Spleen (tissue), 13 donors: ENCODE measurements at places on chromosomes 16 and 17. TPM values are rescaled to one million over a fixed set of nuclear protein-coding genes. Genes with fewer than 3 reads are reported as not detected.
A peak's percentile ranks its signal among the peaks of the same experiment; 100 is the strongest.

Gene QPRT
- 8.8 TPM for total RNA-seq

GRCh38 chr16:53949715-53950410, 245.9 kb downstream of the FTO start:
- H3K36me3 ChIP-seq = no peaks in the 10 kb centered on the region
- H3K27ac ChIP-seq = no peak overlapping the region
- no peak overlapping the region for H3K4me3 ChIP-seq
- H3K4me1 ChIP-seq = peaks cover 37% of the 10 kb centered on the region
- DNase-seq = no peak

GRCh38 chr16:804193-805048, 3.9 kb upstream of the GNG13 start:
- no peak overlapping the region for H3K4me3 ChIP-seq
- H3K36me3 ChIP-seq = no peaks in the 10 kb centered on the region
- no peak for DNase-seq

DNA sequence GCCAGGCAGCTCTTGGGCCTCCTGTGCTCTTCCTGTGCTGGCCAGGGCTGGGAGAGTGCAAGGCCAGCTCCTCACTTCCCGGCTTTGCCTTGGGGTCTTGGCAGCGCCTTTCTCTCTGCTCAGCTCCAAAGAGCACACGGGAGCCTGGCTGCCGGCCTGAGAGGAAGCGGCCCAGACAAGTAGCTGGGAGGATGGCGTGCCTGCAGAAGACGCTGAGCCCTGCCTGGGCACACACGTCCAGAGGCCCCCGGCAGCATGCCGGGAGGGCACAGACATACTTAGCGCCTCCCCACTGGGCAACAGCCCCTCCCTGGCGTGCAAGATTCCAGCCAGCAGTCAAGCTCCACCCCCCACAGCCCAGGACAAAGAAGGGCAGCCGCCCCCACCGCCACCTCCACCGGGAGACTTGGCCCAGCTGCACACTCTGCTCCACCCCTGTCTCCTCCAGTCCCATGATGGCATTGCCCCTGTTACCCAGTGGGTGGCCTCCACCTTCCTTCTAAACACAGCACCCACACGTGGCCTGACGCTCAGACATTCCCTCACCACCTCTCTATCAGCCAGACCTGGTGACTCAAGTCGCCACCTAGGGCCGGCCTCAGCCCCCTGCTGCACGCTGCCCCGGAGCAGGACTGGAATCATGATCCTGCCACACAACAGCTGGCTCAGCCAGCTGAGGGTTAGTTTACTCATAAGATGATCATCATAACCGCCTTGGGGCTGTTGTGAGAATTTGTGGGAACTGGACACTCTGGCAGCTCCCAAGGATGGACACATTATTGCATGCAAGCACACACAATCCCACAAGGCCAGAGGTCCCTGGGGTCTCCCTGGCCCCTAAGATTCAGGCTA, 12.4 kb downstream of the SGCA start:
- no peaks in the 10 kb centered on the region for H3K27me3 ChIP-seq
- H3K27ac ChIP-seq = peak overlapping the region; percentile 10
- no peak overlapping the region for H3K4me3 ChIP-seq

DNA sequence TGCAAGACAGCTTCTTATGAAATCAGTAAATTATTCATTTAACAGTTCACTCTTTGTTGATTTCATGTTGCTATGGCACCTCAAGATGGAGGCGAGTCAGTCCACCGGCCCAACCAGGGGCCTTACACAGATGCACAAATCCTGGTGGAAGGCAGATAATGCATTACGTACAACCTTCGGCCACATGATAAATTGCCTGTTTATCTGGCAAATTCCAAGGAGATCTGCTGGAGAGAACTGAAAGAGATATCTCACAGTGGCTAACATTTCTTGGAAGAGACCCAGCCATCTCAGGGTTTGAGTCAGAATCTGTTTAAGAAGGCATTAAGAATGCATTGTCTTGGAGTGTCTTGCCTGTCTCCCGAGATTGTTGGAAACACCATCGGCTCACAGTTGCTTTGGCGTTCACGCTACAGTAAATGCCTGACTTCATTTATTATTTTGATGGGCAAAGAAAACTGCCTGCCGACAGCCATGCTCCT, 225.6 kb downstream of the MSI2 start:
- no peak overlapping the region for H3K27ac ChIP-seq
- H3K36me3 ChIP-seq = no peaks in the 10 kb centered on the region
- no peak for DNase-seq
- peaks cover 56% of the 10 kb centered on the region for H3K4me1 ChIP-seq
- H3K4me3 ChIP-seq = no peak overlapping the region

GRCh38 chr17:67718325-67718941, 697 bp downstream of the NOL11 start:
- H3K4me3 ChIP-seq = peak overlapping the region; percentile 81
- DNase-seq = no peak
- peak overlapping the region; percentile 89 for H3K27ac ChIP-seq
- H3K4me1 ChIP-seq = peaks cover 33% of the 10 kb centered on the region
- H3K36me3 ChIP-seq = peaks cover 29% of the 10 kb centered on the region

DNA sequence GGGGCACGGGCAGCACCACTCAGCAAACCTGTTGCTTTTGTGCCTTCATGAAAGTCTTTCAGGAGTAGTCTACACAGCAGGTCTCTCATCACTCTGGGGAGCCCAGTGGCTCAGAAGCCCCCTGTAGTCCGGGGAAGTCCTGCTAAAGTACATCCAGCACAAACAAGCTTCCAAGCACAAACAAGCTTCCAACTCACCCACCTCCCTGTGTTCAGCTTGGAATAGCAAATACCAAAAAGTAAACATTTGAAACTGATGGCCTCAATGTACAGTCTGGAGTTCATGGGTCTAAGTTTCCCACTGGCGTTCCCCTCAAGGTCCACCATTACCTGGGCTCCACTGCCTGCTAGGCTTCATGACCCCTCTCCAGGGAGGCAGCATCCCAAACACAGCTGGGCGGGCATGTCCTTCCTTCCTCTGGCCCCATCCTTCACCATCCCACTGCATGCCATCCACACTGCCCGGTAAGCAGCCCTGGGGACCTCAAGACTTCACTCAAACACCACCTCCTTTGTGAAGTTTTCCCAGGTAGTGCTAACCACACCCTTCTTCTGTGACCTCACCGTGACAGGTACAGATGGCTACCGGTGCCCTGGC, 62.8 kb upstream of the SIAH1 start:
- no peaks in the 10 kb centered on the region for H3K27me3 ChIP-seq
- no peak for DNase-seq
- no peaks in the 10 kb centered on the region for H3K36me3 ChIP-seq
- H3K4me3 ChIP-seq = no peak overlapping the region
- peaks cover 11% of the 10 kb centered on the region for H3K4me1 ChIP-seq

DNA sequence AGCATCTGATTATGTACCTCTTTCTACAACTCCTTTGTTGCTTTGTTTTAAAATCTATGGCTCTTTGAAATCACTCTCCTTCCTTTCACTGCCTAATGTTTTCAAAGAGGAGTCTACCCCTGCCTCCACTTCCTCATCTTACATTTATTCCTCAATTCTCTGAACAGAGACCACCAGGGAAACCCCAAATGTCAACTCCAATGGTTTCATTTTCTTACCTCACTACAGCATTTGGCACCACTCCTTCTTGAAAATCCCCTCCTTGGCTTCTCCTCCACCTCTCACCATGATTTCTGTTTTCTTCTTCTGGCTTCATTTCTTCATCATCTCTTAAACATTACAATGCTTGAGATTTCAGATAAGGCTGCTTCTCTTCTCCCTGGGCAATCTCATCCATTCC, 2.4 kb upstream of the PIK3R5 start:
- H3K27me3 ChIP-seq = peaks cover 17% of the 10 kb centered on the region
- no peak overlapping the region for H3K4me3 ChIP-seq
- peaks cover 45% of the 10 kb centered on the region for H3K4me1 ChIP-seq

- H3K4me1 ChIP-seq = no peaks in the 10 kb centered on the region
- H3K36me3 ChIP-seq = no peaks in the 10 kb centered on the region
- H3K27ac ChIP-seq = no peak overlapping the region
- H3K4me3 ChIP-seq = no peak overlapping the region
Measured at GRCh38 chr17:13076905-13077304, 59.1 kb upstream of the ELAC2 start.

DNA sequence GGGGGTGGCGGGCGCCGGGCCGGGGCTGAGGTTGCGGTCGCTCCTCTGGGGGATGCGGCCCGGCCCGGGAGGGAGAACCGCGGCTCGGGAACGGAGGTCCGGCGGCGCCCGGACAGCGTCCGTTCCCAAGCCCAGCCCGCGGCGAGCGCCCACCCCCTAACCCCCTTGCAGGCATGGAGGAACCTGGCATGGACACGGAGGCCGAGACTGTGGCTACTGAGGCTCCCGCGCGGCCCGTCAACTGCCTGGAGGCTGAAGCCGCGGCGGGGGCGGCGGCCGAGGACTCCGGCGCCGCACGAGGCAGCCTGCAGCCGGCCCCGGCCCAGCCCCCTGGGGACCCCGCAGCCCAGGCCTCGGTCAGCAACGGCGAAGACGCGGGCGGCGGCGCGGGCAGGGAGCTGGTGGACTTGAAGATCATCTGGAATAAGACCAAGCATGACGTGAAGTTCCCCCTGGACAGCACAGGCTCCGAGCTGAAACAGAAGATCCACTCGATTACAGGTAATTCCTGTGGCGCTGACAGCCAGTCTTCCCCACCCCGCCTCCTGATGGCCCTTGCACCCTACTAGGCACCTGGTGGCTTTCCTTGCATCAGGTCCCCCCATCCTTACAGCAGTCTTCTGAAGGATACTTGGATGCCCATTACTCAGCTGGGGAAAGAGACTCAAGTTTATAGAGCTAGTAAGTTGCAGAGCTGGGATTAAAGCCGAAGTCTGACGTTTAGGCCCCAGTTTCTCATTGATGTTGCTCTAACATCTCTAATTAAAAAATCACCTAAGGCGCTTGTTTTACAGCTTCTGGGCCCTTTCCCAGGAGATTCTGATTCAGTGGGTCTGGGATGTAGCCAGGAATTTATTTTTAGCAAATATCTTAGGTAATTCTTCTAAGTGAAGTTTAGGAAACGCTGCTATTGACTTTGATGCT, 514 bp downstream of the UBFD1 start:
- H3K36me3 ChIP-seq = peaks cover 46% of the 10 kb centered on the region
- DNase-seq = no peak
- peak overlapping the region; percentile 100 for H3K4me3 ChIP-seq
- H3K27me3 ChIP-seq = no peaks in the 10 kb centered on the region

GRCh38 chr17:61462719-61463315, 10.6 kb downstream of the TBX4 start:
- peak; percentile 57 for DNase-seq
- peaks cover under 1% of the 10 kb centered on the region for H3K4me1 ChIP-seq
- H3K4me3 ChIP-seq = no peak overlapping the region
- H3K27ac ChIP-seq = no peak overlapping the region
- H3K36me3 ChIP-seq = no peaks in the 10 kb centered on the region

DNA sequence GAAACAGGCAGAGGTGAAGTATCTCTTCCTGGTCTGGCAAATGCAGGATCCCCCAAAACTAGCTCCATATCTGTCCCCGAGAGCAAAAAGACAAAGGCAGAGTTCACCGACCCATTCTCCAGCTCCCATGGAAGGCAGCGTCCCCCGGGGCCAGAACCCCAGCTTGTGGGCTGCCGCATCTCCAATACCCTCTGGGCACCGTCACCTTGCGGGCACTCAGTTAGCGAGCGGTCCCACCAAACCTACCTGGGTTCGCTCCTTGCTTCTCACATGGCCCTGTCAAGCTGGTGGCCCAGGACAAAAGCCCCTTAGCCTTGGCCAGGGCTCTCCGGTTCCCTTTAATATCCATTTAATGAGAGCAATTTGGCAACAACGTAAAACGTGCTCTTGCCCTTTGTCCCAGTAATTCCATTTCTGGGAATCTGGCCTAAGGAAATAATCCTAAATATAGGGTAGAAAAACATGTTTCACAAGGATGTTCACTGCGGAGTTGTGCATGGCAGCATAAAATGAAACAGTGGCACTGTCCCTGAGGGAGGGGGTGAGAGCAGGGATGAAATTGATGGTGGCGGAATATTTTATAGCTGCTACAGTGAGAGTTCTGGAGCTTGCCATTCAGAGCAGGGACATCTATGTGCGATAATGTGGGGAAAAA, 157.1 kb downstream of the CMIP start:
- H3K27me3 ChIP-seq = no peaks in the 10 kb centered on the region
- H3K36me3 ChIP-seq = no peaks in the 10 kb centered on the region
- no peak for DNase-seq
- H3K4me1 ChIP-seq = no peaks in the 10 kb centered on the region
- no peak overlapping the region for H3K4me3 ChIP-seq

- H3K4me1 ChIP-seq = no peaks in the 10 kb centered on the region
- no peak overlapping the region for H3K4me3 ChIP-seq
- no peak for DNase-seq
Measured at GRCh38 chr17:58306131-58306951, 22.3 kb downstream of the TSPOAP1 start.

GRCh38 chr17:80295559-80295958, 34.9 kb downstream of the RNF213 start:
- no peaks in the 10 kb centered on the region for H3K4me1 ChIP-seq
- H3K4me3 ChIP-seq = no peak overlapping the region
- peaks cover 95% of the 10 kb centered on the region for H3K36me3 ChIP-seq
- H3K27me3 ChIP-seq = no peaks in the 10 kb centered on the region

Gene KRTAP1-5
- not detected for total RNA-seq

- peaks cover 80% of the 10 kb centered on the region for H3K27me3 ChIP-seq
- no peak for DNase-seq
- peaks cover 11% of the 10 kb centered on the region for H3K4me1 ChIP-seq
Measured at GRCh38 chr16:84369938-84370627, 1.7 kb downstream of the ATP2C2 start.

DNA sequence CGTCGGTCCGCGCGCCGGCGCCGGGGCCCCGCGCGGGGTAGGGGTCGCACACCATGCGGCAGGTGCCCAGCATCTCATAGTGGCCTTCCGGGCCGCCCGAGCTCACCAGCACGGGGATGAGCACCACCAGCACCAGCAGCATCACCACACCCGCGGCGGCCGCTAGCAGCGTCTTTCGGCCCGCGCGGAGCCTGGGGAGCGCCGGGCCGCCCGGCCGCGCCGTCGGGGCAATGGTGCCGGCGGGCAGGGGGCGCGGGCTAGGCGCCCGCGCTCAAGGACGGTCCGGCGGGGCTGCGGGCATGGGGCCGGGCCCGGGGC, 237 bp downstream of the C1QL1 start:
- DNase-seq = no peak
- H3K27ac ChIP-seq = no peak overlapping the region
- H3K4me1 ChIP-seq = peaks cover 53% of the 10 kb centered on the region
- H3K36me3 ChIP-seq = no peaks in the 10 kb centered on the region

Gene GAS2L2
- total RNA-seq = not detected

Gene TMC8
- total RNA-seq = 116 TPM

DNA sequence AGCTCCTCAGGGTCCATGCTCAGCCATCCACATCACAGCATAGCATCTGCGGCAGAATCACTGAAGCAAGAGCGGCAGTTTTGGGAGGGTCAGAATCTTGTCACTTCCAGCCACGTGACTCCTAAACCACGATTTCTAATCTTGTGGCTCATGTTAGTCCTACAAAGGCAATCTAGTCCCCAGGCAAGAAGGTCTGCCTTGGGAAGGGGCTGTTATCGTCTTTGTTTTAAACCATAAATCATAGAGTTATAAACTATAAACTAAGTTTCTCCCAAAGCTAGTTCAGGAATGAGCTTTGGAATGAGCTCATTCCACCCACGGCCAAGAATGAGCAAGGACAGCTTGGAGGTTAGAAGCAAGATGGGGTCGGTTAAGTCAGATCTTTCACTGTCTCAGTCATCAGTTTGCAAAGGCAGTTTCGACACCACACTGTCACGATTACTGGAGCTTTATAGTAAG, 20.8 kb upstream of the DNAH17 start:
- no peak for DNase-seq
- no peak overlapping the region for H3K27ac ChIP-seq
- H3K4me3 ChIP-seq = no peak overlapping the region
